HFFc6 (cell line): ENCODE measurements at places on chromosomes 5 and 9. TPM values are rescaled to one million over a fixed set of nuclear protein-coding genes. Genes with fewer than 3 reads are reported as not detected.

- no peaks in the 10 kb centered on the region for H3K27me3 ChIP-seq
- no peak for DNase-seq
- H3K4me3 ChIP-seq = no peak overlapping the region
- no peak overlapping the region for H3K27ac ChIP-seq
- H3K36me3 ChIP-seq = peaks cover 25% of the 10 kb centered on the region
Observed at GRCh38 chr5:160092514-160092913, 26.7 kb downstream of the PWWP2A start.

DNA sequence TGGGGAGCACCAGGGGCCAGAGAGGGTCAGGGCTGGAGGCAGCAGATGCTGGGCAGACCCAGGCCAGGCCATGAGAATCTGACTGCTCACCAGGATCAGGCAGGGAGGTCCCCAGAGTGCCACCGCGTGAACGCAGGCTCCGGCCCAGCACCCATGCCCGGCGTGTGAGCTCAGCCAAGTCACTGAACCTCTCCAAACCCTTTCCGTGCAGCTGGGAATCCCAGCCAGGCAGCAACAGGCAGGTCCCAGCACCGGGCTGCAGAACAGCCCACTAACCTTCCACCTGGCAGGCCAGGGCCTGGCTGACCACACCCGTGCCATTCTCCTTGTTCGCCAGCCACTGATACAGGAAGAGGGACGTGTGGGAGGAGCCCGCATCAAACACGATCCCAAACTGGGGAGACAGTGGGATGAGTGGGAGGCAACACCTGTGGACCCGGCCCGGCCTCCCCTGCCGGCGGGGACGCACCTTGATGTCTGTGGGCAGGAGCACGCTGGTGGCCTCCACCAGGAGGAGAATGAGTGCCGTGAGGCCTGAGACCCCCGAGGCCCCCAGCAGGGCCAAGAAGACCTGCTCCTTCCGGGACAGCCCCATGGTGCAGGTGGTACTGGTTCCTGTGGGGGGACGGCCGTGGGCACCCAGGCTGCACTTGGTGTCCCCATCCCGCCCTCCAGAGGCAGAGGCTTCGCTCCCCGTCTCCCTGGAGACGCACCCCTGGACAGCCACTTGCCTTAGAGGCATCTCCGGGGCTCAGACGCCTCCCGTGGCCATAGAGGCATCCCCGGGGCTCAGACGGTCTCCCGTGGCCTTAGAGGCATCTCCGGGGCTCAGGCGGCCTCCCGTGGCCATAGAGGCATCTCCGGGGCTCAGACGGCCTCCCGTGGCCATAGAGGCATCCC is 3.2 kb downstream of the ENTPD8 start:
- H3K36me3 ChIP-seq = no peaks in the 10 kb centered on the region
- no peak overlapping the region for H3K4me3 ChIP-seq
- peaks cover 6% of the 10 kb centered on the region for H3K4me1 ChIP-seq
- H3K27ac ChIP-seq = no peak overlapping the region
- DNase-seq = no peak

DNA sequence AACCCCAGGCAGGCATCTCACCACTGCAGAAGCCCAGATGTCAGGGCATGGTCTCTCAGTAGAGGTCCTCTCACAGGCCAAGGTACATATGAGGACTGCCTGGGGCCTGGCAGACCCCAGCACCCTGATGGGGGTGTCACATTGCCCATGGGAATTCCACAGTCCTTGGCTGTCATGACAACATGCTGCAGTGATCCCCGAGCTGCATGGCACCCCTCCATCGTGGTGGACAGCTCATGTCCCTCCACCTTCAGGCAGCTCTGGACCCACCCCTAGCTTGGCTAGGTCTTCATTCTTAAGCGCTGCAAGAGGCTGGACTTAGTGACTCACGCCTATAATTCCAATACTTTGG is 74.1 kb upstream of the LRRTM2 start:
- H3K36me3 ChIP-seq = no peaks in the 10 kb centered on the region
- 0 out of 2 replicates have a peak, but pooled peaks cover 5% of the 10 kb centered on the region for H3K4me1 ChIP-seq
- H3K4me3 ChIP-seq = no peak overlapping the region
- no peak overlapping the region for H3K27ac ChIP-seq
- no peak for DNase-seq

GRCh38 chr5:55345327-55345726 is 37.5 kb downstream of the MTREX start:
- no peak for DNase-seq
- H3K27ac ChIP-seq = no peak overlapping the region
- peaks cover 22% of the 10 kb centered on the region for H3K36me3 ChIP-seq
- no peak overlapping the region for H3K4me3 ChIP-seq

The CD14 gene
- total RNA-seq = 1.5 to 1.9 TPM (median 1.6 TPM) in 3 replicates

DNA sequence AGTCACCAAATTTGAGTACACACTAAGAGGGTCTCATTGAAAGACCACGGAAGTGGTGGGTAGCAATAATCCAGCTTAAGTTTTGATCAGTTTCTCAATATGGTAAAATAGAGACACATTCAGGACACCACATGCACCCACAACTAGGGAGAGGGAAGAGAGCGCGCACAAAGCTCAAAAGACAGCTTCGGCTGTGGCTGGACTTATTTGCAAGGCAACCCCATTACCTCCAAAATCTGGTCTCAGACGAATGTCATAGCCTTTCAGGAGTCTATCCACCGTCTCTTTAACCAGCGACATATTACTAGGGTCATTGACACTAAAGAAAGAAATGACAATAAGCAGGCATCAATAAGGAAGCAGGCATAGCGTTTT is 443 bp downstream of the GABRB2 start:
- peaks cover 14% of the 10 kb centered on the region for H3K27me3 ChIP-seq
- no peak for DNase-seq
- H3K4me1 ChIP-seq = 0 out of 2 replicates have a peak, but pooled peaks cover 7% of the 10 kb centered on the region
- H3K4me3 ChIP-seq = peak overlapping the region; percentile 56
- H3K27ac ChIP-seq = no peak overlapping the region
